ENCODE measurements at places on chromosomes 6 and 20.

DNA sequence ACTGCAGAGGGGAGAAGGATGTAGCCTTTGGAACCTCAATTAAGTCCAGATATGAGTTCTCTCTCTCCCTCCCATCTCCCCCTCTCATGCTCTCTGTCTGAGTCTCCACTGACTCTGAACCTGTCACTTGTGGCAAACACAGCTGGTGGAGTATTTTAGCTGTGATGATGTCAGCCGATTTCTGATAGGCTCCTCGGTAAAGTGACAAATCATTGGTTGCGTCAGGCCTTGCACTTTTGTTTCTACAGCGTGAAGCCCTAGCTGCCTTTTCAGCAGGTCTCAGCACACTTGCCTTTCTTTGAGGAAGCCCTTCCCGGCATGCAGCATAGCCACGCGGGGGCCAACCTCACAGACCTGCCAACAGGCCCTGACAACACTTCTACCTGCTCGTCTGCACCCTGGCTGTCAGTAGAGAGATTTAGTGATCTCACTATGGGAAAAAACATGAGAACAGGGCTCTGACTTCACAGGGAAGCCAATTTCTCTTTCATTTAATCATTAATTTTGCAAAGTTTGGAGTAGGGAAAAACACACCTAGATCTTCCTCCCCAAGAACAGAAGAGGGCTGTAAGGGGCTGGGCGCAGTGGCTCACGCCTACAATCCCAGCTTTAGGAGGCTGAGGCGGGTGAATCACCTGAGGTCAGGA lies 84.4 kb downstream of the GMPR start:
- DNase-seq, result peak; percentile 89

DNA sequence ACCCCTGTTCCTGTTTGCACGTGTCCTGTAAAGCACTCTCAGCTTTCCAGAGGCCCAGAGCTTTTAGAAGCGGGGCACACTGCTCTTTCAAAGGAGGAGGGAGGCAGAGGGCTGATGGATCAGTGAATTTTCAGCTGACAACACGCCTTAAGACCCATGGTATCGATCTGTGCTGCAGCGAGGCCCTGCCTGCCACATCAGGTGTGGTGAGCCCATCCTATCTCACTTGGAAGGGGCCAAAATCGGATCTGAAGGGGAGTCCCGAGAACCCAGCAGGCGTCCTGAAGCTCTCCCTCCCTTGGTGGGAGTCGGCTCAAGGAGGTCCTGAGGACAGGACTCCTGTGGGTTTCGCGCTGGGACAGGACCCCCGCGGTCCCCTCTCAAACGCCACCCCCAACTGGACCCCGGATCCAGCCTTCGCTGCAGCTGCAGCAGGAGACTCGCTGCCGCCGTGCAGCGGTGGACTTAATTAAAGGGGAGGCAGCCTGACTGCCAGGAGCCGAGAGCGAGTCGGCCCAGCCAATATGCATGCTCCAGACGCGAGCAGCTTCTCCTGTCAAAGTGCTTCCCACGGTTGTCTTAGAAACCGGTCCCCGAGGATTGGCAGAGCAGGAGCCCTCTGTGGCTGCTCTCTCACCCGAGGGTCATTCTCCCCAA lies 580.0 kb upstream of the ZNF337 start:
- peak; percentile 0 for DNase-seq

GRCh38 chr6:109715616-109716015 lies 24.5 kb downstream of the FIG4 start:
- DNase-seq, result peak; percentile 32

DNA sequence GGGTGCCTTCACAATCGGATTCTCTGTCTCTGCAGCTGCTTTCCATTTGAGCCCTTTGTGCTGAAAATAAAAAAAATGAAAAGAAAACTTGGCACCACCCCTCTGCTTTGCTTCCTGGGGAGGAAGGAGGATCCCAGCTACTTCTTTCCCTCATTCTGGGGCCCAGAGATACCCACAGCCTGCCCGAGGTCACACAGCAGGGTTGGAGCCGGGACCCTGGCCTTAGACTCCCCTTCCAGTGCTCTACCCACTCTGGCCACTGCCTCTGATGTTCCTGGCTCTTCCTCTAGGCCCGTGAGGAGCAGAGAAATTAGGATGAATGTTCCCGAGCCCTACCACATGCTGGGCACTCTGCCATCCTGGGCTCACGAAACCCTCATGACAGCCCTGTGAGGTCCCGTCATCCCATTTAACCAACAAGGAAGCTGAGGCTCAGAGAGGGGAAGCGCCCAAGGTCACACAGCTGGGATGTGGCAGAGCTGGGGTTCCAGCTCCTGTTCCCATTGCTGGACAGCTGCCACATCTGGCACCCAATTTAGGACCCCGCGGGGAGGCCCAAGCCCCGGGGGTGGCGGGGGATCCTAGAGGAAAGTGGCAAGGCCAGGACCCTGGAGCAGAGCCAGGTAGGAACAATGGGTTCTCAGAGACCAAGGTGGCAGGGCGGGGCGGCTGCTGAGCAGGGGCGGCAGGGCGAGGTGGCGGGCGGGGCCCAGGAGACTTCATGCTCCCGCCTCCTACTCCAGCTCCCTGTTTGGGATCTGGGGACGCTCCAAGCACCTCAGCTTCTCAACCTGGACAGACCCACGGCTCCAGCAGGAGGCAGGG lies 76.6 kb downstream of the CEBPB start:
- DNase-seq, result peak; percentile 72

DNA sequence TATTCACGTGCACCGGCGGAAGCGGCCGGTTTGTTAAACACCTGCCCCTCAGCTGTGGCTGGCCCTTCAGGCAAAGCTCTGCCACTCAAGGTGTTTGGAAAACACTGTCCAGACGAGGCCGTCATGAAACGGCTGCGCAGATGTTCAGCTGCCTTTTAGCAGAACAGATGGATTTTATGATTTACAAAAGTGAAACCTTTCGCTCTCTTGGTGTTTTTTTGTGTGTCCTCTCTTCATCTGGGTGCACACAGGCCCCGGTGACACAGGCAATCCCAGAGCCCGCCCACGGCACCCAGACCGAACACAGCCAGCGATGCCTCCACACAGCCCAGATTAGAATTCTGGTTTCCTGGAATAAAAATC lies 397.0 kb downstream of the SMOC2 start:
- no peak for DNase-seq

GRCh38 chr20:2000285-2000684 lies 6.4 kb upstream of the PDYN start:
- no peak for DNase-seq

DNA sequence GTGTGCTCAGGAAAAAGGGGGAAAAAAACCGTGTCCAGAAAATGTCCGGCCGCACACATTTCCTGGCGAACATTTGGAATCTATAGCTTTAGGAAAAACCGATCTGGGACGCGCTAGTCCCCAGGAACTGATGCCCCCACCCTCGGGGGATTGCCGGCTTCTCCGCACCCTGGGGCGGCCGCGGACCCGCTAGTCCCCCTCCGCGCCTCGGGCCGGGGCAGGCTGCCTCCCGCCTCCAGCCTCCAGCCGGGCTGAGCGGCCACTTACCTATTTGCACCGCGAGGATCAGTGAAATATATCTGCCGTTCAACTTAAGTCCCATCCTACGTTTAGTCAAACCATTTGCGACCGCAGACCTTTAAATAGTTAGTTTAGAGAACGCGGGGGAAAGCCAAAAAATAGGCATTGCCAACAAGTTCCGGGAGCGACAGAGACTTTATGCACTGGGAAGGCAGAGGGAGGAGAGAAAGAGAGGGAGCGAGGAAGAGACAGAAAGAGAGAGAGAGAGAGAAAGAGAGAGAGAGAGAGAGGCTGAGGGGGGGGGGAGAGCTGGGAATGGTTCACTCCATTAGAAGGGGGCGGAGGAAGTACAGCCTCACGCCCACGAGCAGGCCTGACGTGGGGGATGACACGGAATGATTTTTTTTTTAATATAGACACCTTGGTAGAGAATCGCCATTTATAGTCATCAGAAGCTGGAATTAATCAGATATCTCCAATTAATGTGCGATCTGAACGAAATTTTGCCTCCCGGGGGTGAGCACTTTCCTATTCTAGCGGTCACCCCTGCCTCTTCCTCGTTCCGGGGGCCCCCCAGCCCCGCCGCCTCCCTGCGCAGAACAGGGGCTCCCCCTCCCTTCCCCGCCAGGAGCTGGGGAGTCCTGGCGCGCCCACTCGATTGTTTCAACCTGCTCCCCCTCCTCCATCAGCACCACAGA lies at the start of gene NRN1:
Gene NRN1, minus strand, starts transcription at position 498 of the 938 bp plus-strand sequence. Its CDS starts 176 bp downstream, at position 322.
- peak; percentile 79 for DNase-seq

DNA sequence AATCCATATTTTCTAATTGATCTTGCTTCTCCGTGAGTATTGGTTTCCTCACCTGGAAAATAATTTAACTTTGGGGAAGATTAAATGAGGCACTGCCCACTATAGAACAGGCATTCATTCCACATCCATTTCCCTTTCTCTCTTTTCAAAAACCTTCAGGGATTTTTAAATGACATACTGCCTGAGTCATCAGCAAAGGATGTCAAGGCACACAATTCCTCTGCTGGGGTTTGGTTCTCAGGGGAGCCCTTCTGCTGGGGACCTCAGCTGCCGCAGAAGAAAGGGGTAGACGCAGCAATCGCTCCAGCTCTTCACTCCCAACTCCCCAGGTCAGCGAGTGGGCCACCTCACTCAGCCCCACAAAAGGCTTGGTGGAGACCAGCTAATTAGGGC lies 90.7 kb upstream of the BACH2 start:
- no peak for DNase-seq

DNA sequence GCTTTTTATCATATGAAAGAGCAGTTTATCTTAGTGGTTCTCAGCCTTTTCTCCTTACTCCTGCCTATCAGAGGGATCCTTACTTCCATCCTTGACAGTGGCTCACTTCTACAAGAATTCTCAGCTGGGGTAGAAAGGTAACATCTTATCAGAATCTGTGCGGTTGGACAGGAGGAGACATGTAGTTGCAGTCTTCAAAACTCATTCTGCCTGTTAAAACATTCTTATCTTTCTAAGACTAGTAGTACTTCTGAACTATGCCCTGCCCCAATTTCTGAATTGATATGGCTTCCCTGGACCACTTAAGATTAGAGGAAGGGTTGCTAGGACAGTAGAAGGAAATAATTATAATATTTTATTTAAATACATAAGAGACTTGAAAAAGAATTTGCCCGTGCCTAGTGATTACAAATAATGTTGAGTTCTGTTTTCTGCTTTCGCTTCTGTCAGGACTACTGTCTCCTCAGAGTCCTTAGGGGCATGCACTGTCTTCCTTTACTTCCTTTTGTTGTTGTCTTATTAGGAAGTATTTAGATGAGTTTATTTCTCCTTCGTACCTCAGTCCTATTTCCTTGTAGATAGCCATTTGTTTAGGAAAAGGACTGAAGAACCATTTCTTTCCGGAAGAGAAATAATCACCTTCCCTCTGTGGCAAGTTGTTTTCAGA lies 24.9 kb downstream of the BLTP3A start:
- DNase-seq, result no peak

DNA sequence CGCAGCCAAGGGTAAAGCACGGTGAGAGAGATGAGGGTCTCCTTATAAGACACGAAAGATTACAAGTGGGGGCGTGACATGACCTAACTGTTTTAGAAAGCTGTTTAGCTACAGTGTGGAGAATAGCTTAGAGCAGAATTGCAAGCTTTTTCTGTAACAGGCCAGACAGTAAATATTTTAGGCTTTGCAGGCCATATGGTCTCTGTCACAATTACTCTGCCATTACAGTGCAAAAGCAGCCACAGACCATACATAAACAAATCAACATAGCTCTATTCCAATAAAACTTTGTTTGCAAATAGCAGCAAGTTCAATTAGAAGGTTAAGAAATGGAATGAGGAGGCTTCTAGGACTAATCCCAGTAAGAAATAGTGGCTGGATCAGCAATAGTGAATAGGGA lies 16.8 kb downstream of the PGM3 start:
- DNase-seq, result no peak

- DNase-seq, result no peak
These were observed 100.7 kb upstream of the PTPN1 start for GRCh38 chr20:50409495-50409894.

DNA sequence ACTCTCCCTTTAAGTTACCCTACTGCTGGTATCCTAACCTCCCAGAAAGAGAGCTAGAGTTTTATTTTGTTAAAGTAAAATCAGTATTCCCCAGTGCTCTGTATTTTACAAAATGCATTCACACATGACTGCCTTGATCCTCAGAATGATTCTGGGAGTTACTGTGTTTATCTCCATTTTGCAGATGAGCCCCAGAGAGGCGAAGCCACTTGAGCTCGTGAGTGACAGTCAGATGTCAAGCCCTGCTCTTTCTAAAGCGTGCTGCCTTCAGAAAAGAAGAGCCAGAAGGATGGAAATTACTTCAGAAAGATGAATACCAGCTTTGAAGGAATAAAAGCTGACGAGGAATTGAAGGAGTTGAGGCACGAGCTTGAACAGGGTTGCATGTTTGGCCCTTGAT lies 14.1 kb upstream of the OSER1 start:
- no peak for DNase-seq

DNA sequence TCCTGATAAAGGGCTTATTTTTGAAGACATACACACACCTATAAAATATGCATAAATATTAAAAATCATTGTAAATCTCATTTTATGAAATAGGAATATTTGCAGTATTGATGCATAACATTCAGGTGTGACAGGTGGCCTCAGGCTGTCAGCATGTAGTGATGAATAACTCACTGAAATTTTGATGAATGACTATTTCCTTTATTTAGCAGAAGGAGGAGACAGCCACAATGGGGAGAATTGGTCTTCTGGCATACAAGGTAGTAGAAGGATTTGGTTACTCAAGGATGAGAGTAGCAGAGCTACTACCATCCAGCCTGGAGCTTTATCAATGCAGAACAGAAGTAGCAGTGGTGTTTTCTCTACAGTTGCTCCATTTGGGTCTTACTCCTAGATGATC lies 47.2 kb downstream of the RGS17 start:
- DNase-seq, result no peak

DNA sequence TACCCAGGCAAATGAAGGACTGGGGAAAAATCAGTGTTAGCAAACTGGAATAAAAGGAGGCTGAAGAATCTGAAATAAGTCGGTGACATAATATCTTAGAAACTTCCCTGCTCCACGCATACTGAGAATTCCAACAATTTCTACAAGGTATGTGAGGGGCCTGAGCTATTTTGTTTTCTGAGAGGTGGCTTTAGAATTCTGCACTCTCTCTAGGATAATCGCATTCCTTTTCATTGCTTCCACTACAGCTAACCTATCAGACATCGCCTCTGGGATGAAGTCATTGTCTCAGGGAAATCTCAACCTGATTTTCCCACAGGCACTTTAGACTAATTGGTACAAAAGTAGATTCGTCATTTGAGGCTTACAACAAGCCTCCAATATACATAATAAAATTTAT lies 740.8 kb downstream of the PHF3 start:
- DNase-seq, result no peak

Measured in fibroblast of skin of right quadriceps (primary cell).